Stimulated activated naive B cell treated with anti-CD40 and anti-IgM and Interleukin-4, amounts not matched to agents 10 μg/mL and 1 μg/mL and 100 μg/mL, for 72 hours (primary cell): ENCODE measurements at places on chromosomes 5 and 9.

DNA sequence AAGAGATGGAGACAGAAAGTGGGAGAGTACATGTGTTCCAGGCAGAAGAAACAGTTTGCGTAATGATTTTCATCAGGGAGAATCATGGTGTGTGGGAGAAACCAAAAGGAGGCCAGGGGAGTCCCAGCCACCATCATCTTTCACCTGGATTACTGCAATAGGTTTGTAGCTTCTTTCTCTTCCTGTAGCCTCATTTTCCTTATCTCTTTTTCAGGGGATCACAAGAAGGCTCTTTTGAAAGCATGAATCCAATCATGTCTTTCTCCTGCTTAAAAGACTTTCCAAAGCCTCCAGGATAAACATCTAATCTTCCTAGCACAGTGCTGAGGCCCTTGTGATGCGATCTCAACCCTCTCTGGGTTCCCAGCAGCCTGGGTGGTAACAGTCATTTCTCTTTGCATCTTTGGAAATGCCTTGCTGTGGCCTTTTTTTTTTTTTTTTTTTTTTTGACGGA, 10.3 kb upstream of the GPBP1 start:
- no peak for DNase-seq

- DNase-seq = no peak
These were observed 307.8 kb upstream of the SGCD start for GRCh38 chr5:156019130-156019529.

- no peak for DNase-seq
These were observed 35.9 kb downstream of the ASS1 start for GRCh38 chr9:130480673-130481072.

- no peak for DNase-seq
These were observed 138.7 kb downstream of the YTHDC2 start for GRCh38 chr5:113652161-113652560.

DNA sequence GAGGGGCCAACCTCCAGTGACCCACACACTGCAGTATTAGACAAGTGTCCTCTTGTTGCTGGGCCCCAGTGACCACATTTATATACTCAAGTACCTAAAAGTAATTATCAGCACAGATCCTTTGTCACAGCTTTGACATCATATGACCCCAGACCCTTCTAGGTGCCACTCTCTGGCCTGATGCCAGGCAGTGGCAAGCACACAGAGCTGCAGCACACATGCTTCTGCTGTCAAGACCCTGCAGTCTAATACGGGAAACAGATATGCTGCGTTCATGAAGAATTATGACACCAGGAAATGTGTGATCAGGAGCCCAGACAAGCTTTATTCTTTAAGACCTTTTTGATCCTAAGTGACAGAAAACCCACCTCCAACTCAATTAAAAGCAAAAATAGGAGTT, 63.8 kb upstream of the AFAP1L1 start:
- no peak for DNase-seq

- no peak for DNase-seq
These were observed 32.7 kb downstream of the PSD2 start for GRCh38 chr5:139828207-139828895.

DNA sequence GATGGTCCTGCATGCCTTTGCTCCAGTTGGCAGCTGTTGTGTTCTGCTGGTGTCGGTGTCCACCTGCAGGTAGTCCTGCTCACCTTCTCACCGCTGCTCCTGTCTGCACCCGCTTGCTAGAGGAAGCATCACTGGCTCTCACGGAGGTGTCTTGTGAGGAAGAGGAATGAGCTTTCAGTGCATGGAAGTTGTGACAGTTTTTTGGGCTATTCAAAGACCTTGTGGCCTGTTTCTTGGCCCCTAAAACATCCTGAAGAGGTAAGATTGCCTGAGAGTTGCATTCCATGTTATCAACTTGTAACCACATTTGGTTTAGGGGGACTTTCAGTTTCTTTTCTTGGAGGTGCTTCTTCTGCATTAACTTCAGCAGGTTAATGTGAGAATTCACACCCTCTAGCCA, 85.6 kb downstream of the MACROH2A1 start:
- no peak for DNase-seq

DNA sequence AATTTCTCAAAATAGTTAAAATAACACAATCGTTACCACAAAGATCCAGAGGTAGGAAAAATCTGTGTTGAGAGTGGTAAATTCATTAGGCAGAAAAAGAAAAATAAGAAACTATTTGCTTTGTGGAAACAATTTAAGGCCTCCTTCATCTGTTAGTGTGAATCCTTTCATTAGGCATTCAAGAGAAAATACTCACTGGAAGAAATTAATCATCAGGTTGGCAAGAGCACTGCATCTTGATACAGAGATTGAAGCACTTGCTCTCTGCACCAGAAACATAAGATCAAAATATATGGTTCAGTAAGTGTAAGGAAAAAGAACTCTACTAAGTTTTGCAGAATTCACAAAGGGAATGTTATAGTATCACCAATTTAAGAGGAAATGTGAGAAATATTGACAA, 44.4 kb downstream of the TTC39B start:
- DNase-seq = no peak

DNA sequence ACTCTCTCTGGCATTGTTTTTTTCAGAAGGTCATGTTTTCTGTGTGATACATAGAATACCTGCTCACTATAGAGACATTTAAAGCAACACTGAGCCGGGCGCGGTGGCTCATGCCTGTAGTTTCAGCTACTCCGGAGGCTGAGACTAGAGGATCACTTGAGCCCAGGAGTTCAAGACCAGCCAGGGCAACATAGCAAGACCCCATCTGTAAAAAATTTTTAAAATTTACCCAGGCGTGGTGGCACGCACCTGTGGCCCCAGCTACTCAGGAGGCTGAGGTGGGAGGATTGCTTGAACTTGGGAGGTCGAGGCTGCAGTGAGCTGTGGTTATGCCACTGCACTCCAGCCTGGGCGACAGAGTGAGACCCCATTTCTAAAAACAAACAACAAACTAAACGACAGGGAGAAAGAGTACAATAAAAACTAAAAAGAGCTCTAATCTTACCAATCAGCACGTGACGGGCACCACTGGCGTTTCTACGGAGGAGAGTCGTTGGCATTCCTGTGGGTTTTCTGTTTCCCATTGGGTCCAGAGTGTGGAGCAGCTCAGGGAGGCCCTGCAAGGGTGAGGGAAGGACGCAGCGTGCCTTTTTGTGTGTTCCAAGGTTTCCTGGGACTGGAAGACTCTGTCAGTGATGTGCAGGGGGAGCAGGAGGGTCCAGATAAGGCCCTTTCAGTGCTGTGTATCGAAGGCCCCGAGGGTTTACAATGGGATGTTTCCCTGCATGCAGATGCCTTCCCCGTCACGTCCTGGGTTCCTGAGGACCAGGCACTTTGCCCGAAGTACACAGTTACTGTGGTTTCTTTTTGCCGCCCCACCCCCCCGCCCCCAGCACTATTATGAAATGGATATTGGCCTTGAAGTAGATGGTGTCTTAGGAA, 7.2 kb upstream of the RNU6ATAC start:
- DNase-seq = no peak

DNA sequence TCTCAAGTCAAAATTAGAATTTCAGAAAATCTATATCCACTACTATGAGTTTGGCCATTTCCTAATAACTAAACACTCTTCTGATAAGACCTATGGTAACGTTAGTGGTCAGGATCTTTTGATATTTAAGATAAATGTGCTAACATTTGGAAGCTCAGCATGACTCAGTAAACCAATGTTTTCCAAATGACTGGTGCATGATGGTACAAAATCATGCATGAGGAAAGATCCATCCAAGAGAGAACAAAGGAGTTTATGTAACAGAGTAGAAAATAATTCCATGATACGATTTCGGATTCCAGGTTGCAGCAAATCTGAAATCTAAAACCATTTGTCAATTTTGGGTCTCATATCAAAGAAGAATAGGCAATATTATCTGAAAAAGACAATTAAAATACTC, 279.2 kb downstream of the NSG2 start:
- no peak for DNase-seq

DNA sequence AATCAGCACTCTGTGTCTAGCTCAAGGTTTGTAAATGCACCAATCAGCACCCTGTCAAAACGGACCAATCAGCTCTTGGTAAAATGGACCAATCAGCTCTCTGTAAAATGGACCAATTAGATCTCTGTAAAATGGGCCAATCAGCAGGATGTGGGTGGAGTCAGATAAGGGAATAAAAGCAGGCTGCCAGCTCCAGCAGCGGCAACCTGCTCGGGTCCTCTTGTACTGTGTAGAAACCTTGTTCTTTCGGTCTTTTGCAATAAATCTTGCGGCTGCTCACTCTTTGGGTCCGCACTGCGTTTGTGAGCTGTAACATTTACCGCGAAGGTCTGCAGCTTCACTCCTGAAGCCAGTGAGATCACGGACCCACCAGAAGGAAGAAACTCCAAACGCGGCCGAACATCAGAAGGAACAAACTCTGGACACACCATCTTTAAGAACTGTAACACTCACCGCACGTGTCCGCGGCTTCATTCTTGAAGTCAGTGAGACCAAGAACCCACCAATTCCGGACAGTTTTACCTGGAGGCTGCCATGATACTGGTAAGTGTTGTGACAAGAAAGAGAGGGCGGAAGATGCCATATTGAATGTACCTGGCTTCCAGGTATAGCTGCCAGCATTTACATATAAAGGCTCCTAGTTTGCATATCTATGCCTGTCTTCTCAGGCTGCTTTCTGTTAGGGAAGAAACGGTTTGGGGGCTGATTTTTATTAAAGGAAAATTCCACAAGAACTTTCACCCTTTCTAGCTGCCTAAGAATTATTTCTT, 758.5 kb upstream of the CTNND2 start:
- DNase-seq = no peak

GRCh38 chr9:127494304-127494702, 43.0 kb downstream of the LRSAM1 start:
- DNase-seq = no peak
